ENCODE measurements at places on chromosomes 2 and 18. TPM values are rescaled to one million over a fixed set of nuclear protein-coding genes. Genes with fewer than 3 reads are reported as not detected.

SGPP2 gene
- not detected for total RNA-seq

EML4 gene
- total RNA-seq, result 23.5 TPM

NTSR2 gene
- not detected for total RNA-seq

CFC1 gene
- not detected for total RNA-seq

ANTXR1 gene
- 18.4 TPM for total RNA-seq

MTLN gene
- total RNA-seq, result 70.8 TPM

CGREF1 gene
- total RNA-seq, result 1.2 TPM

WDR35 gene
- total RNA-seq, result 11.5 TPM

RAB17 gene
- 1.6 TPM for total RNA-seq

SKOR2 gene
- total RNA-seq, result not detected

MGAT4A gene
- total RNA-seq, result 25.5 TPM

Measured in endothelial cell of coronary artery (primary cell).